ENCODE measurements at places on chromosomes 16 and 17. TPM values are rescaled to one million over a fixed set of nuclear protein-coding genes. Genes with fewer than 3 reads are reported as not detected.

- DNase-seq, result no peak
- H3K4me3 ChIP-seq, result no peak overlapping the region
- peak overlapping the region; percentile 42 for H3K27ac ChIP-seq
- H3K27me3 ChIP-seq, result no peaks in the 10 kb centered on the region
- peaks cover 79% of the 10 kb centered on the region for H3K4me1 ChIP-seq
- H3K36me3 ChIP-seq, result peaks cover 80% of the 10 kb centered on the region
Measured at GRCh38 chr16:27287051-27287811, 18.7 kb upstream of the NSMCE1 start.

GRCh38 chr17:40558890-40559563, 6.2 kb downstream of the CCR7 start:
- peaks cover 72% of the 10 kb centered on the region for H3K4me1 ChIP-seq
- DNase-seq, result peak; percentile 6
- H3K36me3 ChIP-seq, result peaks cover 97% of the 10 kb centered on the region
- no peaks in the 10 kb centered on the region for H3K27me3 ChIP-seq

DNA sequence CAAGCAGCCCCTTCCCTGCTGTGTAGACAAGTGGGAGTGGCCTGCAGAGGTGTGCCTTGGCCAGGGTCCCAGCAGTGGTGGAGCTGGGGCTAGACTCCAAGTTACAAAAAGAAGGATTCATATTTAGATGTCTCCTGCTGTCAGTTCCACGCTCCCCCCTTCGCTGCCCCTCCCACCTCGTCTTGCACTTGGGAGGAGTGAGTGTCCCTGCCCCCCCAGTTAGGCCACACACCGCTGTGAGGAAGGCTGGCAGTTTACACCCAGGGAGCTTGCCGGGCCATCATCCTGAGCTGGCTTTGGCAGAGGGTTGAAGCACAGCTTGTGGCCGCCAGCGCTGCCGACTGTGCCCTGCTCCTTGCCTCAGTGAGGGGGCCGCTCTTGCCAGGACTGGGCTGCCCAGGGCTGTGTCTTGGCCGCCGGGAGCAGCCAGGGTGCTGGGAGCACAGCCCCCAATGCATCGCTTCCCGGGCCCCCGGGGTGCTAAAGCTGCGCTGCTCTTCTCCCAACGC, 44.3 kb downstream of the ELAC2 start:
- no peak for DNase-seq
- H3K27ac ChIP-seq, result no peak overlapping the region
- no peaks in the 10 kb centered on the region for H3K36me3 ChIP-seq
- H3K27me3 ChIP-seq, result peaks cover 17% of the 10 kb centered on the region
- H3K4me3 ChIP-seq, result no peak overlapping the region
- no peaks in the 10 kb centered on the region for H3K4me1 ChIP-seq

Gene KRTAP9-8
- total RNA-seq, result not detected

Gene SDK2
- total RNA-seq, result 0.07 TPM
